Effector memory CD4-positive, alpha-beta T cell (primary cell): ENCODE measurements at places on chromosomes 6 and 20.

GRCh38 chr6:22809370-22809769, 240.0 kb downstream of the HDGFL1 start:
- DNase-seq: no peak

DNA sequence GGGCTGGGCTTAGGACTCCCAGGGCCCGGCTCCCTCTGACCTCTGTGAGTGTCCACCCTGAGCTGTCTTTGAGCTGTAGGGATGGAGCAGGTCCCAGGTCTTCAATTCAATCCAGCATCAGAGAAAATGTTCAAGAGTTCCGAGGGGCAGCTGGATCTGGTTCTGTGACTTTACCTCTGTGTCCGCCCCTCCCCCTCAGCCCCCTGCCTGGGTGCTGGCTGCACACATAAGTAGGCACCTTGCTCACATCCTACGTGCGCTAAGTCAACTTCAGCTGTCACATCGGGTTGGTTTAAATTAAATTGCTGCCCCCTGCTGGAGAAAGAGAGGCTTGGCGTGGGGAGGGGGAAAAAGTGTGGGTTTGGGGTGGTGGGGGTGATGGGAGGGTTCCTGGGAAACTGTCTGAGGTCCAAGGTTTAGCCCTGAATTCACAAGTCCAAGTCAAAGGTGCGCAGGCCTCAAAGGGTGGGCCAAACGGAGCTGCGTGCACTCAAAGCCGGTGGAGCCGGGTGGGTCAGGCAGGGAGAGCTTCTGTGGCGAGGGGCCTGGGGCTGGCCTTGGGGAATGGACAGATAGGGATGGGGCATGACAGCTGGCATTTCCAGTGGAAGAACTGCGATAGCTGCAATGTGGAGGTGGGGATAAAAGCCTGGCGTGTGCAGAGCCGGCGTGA, 3.0 kb downstream of the WFDC5 start:
- DNase-seq: no peak

DNA sequence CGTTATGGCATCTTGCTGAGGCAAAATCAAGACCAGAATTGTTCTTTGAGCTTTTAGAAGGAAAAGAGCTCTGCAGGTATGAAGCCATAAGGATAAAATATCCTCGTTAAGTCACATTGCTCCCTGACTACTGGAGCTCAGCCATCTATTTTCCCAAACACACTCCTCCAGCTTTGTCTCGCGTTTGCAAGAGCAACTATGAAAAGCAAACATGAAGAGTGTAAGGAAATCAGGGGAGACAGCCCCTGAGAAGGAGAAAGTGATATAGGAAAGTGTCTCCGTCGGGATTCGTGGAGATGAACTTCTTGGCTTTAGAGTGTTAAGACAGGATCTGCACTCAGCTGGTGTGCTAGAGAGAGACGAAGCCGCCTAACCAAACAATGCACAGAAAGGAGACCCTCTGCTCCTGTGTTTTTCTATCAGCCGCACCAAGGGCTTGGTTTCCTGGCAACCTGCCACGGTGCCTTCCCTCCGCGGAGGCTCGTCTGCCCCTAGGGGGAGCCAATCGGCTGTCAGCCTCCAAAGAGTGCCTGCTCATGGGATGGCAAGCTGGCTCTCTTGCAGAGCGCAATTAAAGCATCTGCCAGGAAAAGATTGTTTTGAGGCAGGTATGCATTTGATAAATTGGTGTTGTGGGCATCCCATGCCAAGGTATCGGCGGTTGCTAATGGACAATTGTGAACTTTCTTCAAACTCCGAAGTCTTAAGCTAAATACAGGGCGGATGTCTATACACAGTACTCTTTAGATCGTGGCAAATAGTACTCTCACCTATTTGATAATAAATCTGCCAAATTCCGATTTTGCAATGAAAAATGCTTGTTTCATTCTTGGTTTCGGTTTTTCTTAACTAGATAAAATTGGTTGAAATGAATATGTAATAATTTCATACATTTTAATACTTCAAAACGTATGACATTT, 603.2 kb downstream of the RNF144B start:
- DNase-seq: no peak

DNA sequence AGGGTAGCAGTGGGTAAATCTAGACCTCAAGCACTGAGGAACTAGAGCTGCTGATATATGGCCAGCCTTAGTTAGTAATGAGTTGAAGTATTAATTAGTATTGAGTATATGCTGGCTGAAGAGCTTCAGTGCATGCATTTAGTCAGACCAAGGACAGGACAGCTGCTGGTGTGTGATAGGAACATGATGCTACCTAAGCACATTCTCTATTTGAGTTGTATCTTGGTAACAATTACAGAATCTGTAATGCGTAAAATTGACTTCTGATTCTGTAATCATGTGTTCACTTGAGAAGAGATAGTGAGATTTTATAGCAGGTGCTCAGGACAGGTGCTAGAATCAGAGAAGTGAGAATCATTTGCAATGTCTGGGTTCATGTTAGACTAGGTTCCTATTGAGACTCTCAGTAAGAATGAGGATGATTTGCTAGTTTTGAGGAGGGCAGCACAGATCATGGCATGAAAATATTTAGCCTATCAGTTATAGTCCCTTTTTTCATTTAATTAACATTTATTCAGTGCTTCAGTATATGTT, 369.4 kb upstream of the HS3ST5 start:
- no peak for DNase-seq

GRCh38 chr20:19423900-19424620, 211.6 kb downstream of the SLC24A3 start:
- no peak for DNase-seq

DNA sequence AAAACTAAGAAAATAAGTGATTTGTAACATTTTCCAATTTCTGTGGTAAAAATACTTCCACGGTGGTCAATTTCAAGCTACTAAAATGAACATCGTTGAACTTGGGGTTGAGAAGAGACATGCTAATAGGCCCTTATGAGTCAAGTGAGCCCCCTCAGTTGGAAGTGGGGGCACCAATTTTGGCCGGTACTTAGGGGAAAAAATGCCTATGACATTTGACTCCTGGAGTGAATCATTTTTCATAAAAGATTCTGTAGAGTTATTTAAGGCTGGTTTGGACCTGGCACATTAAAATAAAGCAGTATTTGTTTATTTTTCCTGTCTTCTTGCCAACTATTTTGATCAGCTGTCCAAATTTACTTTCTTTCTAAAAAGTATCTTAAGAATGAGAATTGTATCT, 32.4 kb upstream of the CAP2 start:
- no peak for DNase-seq

DNA sequence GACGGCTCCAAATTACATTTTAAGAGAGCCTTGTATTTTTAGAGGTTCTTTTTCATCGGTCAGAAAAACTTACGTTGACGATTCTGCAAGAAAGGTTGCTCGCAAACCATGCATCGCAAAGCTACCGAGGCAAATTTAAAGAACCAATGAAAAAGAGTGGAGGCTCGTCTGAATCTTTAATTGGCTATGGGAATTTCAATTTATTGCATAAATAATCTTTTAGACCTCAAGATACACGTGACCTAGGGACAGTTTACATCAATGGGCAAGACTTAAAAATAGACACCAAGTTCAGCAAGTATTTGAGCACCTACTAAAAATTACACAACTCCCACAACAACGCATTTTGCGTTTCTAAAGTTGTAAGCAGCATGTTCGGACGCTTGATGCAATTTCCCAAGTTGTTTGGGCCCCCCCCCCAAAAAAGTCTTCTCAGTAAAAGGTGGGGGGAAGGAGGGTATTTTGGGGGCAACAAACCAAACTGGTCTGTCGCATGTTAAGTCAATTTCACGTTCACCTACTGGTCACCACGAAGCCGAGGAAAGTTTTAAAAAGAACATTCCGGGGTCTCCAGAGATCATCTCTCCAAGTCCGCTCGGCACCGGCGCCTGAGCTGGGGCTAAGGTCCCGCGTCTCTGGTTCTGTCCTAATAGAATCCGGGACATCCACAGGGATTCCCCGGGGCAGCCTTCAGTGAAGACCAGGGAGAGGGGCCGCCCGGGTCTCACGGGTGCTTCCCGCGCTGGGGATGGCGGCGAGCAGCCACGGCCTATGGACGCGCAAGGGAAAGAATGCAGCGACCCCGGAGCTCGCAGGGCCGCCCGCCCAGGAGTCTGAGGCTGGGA, 851 bp downstream of the SNX5 start:
- peak; percentile 5 for DNase-seq

- no peak for DNase-seq
These were observed 151.1 kb upstream of the B3GAT2 start for GRCh38 chr6:71107911-71108420.

- no peak for DNase-seq
These were observed 53.3 kb downstream of the PLEKHG1 start for GRCh38 chr6:150652848-150653613.

DNA sequence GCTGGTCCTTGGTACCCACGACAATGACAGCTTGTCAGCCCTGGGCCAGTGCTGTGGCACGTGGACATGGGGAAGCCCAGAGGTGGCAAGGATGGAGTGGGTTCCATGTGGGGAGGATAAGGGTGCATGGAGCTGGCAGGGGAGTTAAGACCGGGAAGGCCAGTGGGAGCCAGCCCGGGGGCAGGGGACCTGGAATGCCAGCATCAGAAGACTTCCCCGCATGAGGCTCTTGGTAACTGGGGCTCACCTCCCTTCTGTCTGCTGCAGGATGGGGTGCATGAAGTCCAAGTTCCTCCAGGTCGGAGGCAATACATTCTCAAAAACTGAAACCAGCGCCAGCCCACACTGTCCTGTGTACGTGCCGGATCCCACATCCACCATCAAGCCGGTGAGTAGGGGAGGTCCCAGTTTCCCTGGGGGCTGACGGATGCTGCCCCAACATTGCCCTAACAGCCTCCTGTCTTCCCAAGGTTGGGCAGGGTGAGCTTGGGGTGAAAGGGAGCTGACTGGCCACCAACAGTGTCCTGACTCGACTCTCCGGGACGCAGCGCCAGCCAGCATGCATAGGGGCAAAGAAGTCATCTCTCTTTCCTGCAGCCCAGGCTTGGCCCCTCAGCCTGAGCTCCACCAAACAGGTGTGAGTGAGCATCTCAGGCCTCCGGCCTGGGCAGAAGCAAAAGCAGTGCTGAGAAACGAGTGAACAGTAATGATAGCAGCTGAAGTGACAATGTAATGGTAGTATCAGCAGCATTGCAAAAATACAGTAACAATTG, 19.5 kb downstream of the HCK start:
- no peak for DNase-seq

DNA sequence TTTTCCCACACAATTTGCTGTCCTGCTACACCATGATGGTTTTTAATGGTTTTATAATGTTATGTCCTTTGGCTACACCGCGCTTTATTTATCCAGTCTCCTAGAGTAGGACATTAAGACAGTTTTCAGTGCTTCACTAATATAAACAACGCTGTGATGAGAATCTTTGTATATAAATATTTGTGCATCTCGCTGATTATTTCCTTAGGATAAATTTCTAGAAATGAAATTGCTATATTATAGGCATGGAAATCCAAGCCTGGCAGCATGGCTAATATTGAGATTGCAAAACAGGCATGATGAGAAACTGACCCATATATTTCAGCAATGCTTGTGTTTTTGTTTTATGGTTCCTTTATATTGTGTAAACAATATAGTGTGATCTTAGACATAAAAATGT, 81.4 kb upstream of the ATXN1 start:
- DNase-seq: no peak

- no peak for DNase-seq
These were observed 27.3 kb upstream of the PLCG1 start for GRCh38 chr20:41110012-41110411.

- DNase-seq: no peak
These were observed 180.2 kb downstream of the PACRG start for GRCh38 chr6:162907876-162908481.

DNA sequence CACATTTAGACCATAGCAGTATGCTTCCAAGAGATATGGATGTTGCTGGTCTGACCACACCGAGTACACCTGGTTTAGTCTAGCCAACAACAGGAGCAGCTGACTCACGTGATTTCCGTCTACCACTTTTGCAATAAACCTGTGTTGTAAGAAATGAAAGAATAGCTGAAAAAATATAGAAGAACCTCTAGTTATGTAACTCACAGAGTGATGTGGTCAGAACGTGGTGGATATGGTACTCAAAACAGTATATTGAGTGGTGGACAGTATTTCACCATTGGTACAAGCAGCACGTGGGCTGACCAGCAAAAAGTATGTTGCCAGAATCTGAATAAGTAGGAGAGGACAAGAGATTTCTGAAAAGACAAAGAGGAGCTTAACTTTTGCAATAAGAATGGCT, 226.9 kb downstream of the TBC1D7 start:
- DNase-seq: no peak

- DNase-seq: no peak
These were observed 116.1 kb downstream of the MAN1A1 start for GRCh38 chr6:119233312-119233984.

DNA sequence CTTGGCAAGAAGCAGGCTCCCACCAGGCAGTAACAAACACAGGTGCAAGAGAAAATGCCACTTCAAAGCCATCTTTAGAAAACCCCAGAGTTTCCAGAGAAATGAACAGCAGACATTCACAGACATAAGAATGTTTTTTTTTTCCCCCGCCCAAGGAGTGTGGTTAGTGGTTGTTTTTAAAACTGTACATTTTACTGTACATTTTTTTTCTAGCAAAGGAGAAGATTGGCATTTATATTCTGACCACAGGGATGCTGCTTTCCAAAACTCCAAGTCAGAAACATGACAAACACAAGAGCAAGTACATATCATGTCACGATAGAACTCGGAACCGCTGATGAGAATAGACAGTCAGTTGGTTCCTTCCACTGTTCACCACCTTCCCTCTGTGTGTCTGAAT, 197.9 kb downstream of the LRFN2 start:
- no peak for DNase-seq

DNA sequence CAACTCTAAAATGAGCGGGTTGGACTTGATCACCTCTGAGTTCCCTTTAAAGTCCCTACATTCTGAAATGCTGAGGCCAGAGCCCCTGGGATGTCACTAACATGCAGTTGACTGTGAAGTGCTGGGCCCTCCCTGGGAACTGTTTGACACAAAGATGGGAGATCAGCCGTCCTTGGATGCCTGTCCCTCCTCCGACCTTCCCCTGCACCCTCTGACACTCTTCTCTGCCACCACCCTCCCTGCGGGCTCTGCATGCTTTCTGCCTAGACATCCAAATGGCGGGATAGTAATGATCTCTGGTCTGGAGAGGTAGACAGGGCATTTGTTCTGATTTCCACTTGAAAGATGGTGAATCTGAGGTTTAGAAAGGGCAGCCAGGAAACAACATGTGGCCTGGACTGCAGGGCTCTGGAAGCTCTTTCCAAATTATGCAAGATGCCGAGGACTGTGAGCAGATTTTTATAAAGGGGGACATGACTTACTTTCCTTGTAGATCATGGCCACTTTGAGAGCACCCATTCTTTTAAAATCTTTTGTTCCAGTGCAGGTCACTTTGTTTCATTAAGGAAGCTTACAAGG, 113.2 kb downstream of the ZDHHC14 start:
- DNase-seq: no peak
